ENCODE measurements at places on chromosomes 3 and 15.

- DNase-seq = no peak
These were observed 96.8 kb downstream of the WDR76 start for GRCh38 chr15:43923553-43923952.

DNA sequence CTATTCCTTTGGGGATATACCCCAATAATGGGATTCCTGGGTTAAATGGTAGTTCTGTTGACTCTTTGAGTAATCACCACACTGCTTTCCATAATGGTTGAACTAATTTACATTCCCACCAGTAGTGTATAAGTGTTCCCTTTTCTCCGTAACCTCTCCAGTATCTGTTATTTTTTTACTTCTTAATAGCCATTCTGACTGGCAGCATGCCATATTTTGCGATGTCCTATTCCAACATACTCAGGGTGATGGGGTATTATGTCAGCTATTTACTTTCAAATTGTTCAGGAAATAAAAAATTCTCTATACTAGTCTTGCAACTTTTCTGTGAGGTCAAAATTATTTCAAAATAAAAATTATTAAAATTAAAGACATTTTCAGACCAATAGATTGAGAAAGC, 9.1 kb upstream of the PARP14 start:
- DNase-seq = no peak

DNA sequence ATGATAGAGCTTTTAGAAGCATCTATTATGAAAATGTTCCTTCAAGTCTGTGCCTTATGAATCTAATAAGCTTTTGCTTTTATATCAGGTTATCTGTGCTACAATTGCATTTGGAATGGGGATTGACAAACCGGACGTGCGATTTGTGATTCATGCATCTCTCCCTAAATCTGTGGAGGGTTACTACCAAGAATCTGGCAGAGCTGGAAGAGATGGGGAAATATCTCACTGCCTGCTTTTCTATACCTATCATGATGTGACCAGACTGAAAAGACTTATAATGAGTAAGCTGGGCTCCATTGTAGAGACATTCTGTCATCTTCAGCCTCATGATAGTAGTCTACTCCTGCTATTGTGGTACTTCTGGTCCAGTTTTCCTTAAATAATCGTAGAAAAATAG, 73.4 kb downstream of the BLM start:
- DNase-seq = no peak

DNA sequence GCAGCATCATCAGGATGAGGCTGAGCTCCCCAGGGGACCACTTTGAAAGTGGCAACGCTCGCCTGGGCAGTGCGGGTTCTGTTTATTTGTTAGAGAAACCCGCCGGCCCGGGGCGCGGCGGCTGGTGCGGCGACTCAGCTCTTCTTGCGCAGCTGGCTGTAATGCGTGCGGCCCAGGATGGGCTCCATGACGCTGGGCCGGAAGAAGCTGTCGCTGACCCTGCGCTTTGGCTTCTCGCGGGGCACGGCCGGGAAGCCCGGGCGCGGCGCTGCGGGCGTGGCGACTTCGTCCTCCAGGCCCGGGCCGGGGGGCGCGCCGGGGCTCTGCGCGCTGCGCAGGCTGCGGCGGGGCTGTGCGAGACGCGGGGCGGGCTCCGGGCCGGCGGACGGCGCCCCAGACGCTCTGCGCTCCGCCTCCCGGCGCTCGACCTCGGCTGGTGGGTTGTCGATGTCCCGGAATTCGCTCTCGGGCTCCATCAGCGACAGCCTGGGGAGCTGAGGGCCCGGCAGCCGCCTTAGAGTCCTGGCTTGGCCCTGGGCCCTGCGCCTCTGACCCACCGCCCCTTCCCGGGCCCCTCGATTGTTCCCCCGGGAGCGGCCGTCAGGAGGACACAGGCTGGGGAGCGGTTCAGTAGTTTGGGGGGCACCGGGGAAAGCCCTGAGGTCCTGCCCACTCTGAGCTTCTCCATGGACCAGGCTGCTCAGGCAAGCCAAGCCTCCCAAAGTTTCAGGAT, 10.3 kb upstream of the KIF7 start:
- no peak for DNase-seq

DNA sequence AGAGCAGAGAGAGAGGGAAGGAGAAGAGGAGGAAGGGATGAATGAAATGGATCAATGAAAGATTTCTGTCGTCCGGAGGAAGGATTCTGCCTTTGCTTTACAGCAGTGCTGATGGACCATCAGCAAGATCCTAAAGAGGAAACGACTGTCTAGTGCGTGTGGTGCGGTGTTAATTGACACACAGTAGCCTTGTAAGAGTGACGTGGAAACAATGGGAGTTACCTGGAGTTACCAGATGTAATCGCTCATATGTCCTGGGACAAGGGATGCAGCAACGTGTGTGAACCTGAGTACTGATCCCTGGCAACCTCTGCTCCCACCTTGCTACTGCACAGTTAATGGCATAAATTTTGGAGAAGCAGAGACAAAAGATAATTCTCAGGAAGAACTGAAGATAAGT, 62.6 kb upstream of the TPRG1 start:
- no peak for DNase-seq

DNA sequence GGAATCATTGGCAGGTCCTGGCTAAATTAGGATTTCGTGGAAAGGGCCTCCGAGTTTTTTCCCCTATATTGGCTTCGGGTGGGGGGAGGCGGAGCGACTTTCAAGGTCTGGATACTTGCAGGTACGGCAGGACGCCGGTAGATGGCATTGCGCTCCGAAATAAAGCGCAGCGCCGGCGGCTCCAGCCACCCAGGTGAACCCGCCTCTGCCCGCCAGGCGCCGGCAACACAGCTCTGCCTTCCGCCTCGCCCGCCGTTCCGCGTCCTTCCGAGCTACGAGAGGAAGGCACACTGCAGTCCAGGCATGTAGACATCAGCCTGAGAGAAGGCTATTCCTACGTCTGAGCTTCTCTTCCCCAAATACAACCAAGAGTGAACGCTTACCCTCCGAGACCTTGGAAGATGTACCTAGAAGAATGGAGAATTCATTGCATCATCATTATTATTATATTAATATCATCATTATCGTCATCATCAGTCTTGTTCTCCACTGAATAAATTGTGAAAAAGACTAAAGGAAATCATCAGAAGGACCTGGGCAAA, 514.1 kb downstream of the MECOM start:
- peak; percentile 58 for DNase-seq

GRCh38 chr15:86267892-86268291, 188.2 kb downstream of the AGBL1 start:
- no peak for DNase-seq

- DNase-seq = no peak
These were observed 159.6 kb upstream of the KCNH8 start for GRCh38 chr3:18988614-18989229.

DNA sequence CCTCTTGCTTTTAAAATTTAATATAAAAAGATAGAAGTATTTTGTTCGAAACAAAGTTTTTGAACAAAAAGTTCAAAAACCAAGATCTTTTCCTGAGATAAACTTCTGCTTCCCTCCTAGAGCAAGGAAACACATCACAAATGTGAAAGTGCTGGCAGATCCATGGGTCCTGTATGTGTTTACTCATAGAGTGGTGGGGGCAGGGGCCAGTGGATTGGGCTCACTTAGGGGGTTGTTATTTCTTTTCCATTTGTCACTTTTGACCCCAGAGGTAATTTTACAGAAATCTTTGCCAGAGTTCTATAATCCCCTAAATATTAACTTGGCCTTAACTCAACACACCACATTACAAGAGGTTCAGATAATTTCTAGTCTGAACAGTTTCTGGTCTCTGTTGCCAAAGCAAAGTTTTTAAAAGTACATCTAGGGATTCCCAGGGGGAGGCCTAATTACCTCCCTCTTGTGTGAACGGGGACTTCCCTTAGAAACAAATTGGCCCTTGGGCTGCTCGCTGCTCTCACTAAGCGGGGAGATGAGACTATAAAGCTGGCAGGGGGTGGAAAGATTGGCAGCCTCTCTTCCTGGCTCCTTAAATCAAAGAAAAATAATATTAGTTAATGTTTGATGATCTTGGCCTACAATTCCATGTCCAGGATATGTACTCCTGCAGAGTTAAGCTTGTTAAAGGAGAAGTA, 66.8 kb upstream of the PTX3 start:
- DNase-seq = no peak

DNA sequence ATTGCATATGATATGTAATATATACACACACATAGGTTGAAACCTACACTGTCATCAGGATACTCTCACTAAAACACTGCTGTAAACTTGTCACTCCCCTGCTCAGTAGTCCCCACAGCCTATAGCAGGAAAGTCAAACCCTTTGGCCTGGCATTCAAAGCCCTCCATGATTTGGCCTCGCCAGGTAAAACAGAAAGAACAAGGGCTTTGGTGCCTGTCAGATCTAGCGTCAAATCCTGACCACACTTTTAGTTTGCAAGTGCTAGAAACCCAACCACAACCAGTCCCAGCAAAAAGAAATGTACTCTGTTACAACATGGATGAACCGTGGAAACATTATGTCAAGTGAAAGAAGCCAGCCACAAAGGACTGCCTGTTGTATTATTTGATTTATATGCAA, 11.4 kb downstream of the CRABP1 start:
- DNase-seq = no peak
